ENCODE measurements at places on chromosomes 4 and X. TPM values are rescaled to one million over a fixed set of nuclear protein-coding genes. Genes with fewer than 3 reads are reported as not detected.

Gene SLITRK4
- total RNA-seq, result 2.3 TPM

Gene ADRA2C
- total RNA-seq, result 17.6 TPM

Gene IDUA
- total RNA-seq, result 6.9 TPM

Gene MAGEA6
- total RNA-seq, result not detected

Gene PRSS12
- total RNA-seq, result not detected

Gene FAM236B
- total RNA-seq, result not detected

DNA sequence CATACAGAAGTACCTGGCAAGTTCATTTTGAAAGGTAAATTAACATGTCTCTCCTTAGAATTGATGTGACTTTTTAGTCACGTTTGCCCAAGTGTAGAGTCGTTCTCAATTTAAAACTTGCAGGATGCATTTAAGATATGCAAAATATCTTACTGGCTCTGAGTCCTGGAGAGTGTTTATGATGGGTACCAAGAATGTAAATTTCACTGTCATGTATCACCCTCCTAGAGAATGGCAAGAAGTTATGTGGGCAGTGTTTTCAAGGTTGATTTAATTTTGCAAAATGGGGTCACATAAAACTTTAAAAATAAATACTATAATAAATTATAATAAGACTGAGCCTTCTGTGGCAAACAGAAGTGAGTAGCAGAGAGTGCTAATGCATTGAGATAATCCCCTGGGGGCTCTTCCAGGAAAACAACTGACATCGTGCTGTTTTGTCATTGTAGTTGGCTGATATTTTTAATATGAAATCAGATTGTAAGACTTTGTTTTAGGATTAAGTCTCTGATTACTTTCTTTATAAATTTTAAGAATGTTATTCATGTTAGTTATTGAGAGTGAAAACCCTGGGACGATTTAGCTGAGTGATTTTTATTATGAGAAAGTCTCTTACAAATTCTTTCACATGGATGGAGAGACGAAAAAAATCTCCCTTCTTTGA is 103.0 kb downstream of the AFF1 start:
- no peak for DNase-seq

- no peak for DNase-seq
Observed at GRCh38 chr4:157818946-157819692, 353.7 kb downstream of the GASK1B start.

- DNase-seq, result no peak
Observed at GRCh38 chrX:109679820-109680219, 53.2 kb downstream of the ACSL4 start.

DNA sequence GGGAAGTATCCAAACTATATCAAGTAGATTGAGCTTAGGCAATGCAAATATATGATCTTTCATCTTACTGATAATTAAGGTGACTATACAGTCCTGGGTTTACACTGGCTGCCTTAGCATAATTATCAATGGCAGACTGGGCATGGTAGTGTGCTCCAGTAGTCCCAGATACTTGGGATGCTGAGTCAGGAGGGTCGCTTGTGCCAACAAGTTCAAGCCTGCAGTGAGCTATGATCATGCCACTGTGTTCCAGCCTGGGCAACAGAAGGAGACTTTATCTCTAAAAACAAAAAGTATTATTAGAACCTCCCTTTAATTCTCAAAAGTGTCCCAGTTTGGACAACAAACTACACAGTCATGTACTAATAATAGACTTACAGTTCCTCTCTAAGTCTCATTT is 99.4 kb upstream of the RASGEF1B start:
- no peak for DNase-seq

- no peak for DNase-seq
Observed at GRCh38 chrX:72340041-72340440, 34.3 kb upstream of the CITED1 start.

DNA sequence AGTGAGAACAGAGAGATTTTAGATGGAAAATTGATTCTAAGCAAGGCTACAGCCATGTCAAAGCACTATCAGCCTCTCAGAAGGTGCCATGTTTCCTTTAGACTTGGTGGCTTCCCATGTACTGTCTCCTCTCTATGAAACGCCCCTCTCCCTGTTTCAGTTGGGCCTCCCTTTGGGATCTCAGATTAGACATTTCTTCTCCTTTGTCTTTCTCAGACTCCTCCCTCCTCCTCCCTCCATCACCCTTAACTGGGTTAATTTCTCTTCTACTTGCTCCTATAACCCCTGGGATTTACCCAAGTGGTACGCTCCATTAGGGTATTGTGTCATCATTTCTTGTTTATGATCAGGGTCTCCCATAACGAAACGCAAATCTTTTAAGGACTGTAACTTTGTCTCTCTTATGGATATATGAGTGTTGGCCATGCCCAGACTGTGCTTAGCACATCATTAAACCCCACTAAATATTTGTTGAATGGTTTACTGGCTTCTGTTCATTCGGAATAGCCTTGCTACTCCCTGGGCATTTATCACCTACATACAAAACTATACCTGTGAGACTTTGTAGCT is 106.8 kb downstream of the FAM9B start:
- DNase-seq, result no peak

DNA sequence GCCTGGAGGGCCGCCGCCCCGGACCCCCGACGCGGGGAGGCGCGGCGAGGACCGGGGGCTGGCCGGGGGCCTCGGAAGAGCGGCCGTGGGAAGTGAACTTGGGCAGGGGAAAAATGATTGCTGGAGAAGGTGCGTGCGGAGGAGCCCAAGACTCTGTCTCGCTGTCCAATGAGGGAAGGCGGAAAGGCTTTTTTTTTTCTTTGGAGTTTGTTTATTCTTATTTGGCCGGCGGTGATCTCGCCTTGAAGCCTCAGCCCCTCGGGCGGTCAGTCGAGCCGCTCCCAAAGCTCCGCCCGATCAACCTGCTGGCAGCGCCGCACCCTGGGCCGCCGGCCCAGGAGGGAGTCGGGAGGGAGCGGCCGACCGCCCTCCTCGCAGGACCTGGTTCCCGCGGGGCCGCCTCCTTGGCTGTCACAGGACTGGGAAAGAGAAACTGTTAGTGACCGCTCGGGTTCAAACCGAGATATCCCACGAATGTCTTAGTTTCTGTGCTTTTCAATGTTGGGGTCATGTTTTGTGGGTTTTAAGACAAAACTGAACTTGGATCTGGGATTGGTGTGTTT is 2.5 kb downstream of the CPEB2 start:
- DNase-seq, result peak; percentile 78

DNA sequence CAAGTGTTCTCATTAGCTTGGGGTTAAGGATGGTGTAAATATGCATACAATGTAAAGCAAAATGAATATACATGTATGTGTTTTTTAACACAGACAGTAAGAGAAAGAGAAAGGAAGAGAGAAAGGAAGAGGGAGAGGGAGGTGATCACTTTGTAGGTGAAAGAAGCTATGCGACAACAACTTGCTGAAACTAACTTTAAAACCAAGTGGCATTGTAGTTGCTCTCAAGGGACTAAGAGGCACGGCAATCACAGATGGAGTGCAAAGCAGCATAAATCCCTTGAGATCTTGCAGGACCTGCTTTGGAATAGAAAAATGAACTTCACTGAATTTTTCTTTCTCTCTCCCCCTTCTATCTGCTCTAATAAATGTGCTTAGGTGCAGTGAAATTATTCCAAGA is 1665.0 kb upstream of the TENM3 start:
- DNase-seq, result no peak
